ENCODE measurements at places on chromosomes 6 and 20. TPM values are rescaled to one million over a fixed set of nuclear protein-coding genes. Genes with fewer than 3 reads are reported as not detected.

DNA sequence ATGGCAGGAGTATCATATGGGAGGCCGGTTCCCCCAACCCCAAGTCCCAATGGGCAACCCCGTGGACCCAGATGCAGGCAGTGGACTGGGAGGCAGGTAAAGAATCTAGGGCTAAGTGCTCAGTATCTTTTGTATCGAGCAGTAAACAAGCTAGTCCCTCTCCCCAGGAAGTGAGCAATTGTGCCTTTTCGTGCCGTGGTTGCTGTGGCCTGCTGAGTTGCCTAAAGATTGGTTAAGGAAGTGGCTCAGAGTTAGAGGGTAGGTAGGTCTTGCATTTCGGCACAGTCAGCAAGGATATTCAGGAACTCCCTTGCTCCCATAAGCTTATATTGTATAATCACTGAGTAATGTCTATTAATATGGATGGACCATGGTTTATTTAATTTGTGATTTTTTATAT, 1.3 kb upstream of the DNAH8 start:
- DNase-seq: peak; percentile 77

The POPDC3 gene
- 1.8 TPM for total RNA-seq

GRCh38 chr20:48951041-48951440, 29.5 kb downstream of the ARFGEF2 start:
- DNase-seq: no peak

GRCh38 chr6:30857549-30857948, 26.8 kb upstream of the DDR1 start:
- DNase-seq: peak; percentile 17

The CPXM1 gene
- 1.2 TPM for total RNA-seq

- no peak for DNase-seq
These were observed 222.5 kb downstream of the GJA1 start for GRCh38 chr6:121657972-121658371.

- no peak for DNase-seq
These were observed 41.5 kb upstream of the GJA1 start for GRCh38 chr6:121393731-121394505.

GRCh38 chr6:121201105-121201504, 133.2 kb downstream of the TBC1D32 start:
- DNase-seq: no peak

- no peak for DNase-seq
These were observed 31.1 kb downstream of the PHACTR2 start for GRCh38 chr6:143708889-143709288.

GRCh38 chr6:10237298-10238038, 177.4 kb downstream of the TFAP2A start:
- DNase-seq: peak; percentile 98

DNA sequence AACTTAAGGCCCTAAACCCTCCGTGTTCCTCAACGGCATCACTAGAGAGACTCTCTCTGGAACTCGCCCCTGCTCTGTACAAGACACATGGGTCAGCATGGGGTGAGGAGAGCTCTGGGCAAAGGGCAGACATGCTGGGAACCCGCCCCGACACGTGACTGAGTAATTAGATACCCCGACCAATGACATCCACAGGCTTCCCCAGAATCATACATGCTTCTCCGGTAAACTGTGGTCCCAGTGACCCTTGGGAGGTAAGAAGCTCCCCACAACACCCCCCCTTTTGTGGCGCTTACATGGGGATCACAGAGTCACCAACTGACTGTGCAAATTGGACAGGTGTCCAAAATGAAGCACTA, 31.7 kb upstream of the RPS6KA2 start:
- no peak for DNase-seq

DNA sequence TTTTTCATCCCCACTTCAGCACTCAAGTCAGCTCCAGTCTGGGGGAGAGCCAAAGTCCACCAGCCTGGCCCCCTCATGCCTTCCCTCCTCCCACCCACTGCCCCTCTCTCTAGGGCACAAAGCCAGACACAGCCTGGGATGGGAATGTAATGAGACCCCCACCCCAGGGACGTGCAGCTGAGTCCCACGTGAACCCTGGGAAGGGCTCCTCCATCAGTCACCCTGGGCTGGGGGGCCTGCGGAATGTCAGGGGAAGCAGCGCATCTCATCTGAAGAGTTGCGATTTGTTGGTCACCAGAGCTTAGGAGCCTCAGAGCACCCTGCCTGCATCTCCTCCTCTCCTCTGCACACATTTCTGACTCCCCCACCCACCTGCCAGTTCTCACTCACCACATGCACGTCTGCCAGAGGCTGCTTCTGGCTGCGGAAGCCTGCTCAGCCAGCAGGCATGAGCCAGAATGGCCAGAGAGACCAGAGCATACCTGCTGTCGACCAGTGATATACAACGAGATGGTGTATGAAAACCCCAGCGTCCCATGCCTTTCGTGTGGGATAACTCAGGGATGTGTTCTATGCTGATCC, 167.1 kb upstream of the TOP1 start:
- no peak for DNase-seq

The EYA2 gene
- 27.0 TPM for total RNA-seq

GRCh38 chr20:60220706-60221105, 262.5 kb downstream of the CDH26 start:
- DNase-seq: no peak

DNA sequence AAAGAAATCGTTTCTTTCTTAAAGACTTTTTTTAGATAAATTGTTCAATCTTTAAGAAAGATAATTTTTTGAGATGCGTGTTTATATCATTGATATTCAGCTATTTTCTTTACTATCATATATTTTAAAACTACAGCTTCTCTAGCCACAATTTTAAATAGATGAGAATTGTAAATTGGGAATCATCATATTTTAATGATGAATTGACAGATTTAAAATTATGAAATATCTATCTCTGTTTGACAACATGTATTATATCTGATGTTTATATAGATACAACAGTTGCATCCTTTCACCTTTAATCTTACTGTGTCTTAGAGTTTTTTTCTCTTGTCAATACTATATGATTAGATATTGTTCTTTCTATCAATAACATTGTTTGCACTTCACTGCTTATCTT, 762.3 kb upstream of the GJE1 start:
- DNase-seq: no peak

DNA sequence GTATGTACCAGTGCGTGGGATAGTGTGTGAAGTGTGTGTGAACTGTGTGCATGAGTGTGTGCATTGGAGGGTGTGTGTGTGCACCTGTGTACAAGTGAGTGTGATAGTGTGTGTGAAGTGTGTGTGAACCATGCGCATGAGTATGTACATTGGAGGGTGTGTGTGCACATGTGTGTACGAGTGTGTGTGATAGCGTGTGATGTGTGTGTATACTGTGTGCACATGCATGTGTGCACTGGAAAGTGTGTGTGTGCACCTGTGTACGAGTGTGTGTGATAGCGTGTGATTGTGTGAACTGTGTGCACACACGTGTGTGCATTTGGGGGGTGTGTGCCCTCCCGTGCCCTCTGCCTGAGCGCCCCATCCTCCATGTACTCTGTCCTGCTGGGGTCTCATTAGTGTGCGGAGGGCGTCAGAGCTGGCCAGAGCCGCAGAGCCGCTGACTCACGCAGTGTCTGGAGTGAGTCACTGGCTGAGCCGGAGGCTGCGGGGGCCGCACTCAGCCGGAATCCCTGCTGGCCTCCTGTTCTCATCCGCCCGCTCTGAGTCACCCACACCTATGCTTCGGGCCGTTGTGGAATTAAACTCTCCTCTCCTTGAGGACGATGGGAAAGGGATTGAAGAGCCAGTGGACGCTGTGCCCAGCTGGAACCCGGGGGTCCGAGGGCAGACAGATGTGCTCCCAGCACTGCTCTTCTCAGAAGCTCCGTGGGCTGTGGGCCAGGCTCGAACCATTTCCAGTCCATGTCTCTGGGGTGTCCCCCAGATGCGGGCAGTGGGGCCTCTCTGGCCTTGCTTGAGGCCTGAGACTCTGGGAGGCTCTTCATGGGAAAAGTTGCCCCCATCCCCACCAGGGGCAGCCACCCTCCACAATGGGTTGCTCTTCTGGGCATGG, 27.3 kb upstream of the STX16 start:
- DNase-seq: peak; percentile 97

- DNase-seq: no peak
These were observed 897 bp downstream of the CD2AP start for GRCh38 chr6:47478233-47479139.

The RAB5IF gene
- 278 TPM for total RNA-seq

The COL11A2 gene
- 2.6 TPM for total RNA-seq

- no peak for DNase-seq
These were observed 15.4 kb upstream of the FBXO30 start for GRCh38 chr6:145829950-145830349.

GRCh38 chr20:25402583-25402982, 4.9 kb upstream of the GINS1 start:
- DNase-seq: no peak

The VSX1 gene
- total RNA-seq: not detected

The SLA2 gene
- total RNA-seq: not detected

DNA sequence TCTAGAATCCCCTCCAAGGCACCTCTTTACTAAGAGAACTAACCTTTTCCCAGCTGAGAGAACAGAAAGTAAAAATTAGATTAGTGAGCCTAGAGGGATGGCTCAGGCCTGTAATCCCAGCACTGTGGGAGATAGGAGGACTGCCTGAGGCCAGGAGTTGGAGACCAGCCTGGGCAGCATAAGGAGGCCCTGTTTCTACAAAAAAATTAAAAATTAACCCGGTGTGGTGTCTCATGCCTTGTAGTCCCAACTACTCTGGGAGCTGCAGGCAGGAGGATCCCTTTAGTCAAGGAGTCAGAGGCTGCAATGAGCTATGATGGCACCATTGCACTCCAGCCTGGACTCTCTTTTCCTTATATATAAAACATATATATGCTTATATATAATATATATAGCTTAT, 5.5 kb upstream of the OOEP start:
- no peak for DNase-seq

The ADGRF5 gene
- total RNA-seq: not detected

DNA sequence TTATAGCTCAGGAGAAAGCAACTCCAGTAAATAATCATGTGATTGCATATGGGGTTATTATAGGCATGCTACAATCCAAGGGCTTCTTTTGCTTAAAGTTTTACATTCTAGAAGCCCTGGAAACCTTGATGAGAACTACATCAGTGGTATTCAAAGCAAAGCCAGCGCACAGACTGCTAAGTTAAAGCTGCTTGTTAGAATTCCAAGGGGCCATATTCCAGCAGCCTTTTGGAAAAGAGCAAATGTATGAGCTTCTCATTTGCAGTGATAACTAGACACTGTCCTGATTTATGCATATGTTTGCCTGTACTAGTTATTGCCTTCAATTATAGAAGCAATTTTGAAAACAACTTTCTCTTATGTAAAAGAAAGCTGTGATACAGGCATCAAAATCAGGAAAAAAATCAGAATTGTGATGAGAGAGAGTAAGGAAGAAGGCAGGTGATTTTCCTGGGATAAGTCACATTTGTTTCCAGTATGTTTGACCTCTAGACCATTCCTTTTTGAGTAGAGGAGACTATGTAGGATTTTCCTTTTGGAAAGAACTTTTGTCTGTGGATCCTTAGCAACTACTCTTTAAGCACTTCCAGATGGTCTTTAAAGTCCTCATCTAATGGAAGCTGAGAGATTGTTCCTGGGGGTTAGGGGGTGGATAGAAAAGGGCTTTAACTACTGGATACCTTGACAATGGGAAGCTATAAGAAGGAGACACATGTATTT, 159.2 kb downstream of the PLCB4 start:
- no peak for DNase-seq

- no peak for DNase-seq
These were observed 56.7 kb upstream of the TNFRSF21 start for GRCh38 chr6:47366335-47366890.

GRCh38 chr20:18225632-18226031, 62.7 kb upstream of the ZNF133 start:
- peak; percentile 7 for DNase-seq

The PPP1R3G gene
- total RNA-seq: 0.16 TPM

DNA sequence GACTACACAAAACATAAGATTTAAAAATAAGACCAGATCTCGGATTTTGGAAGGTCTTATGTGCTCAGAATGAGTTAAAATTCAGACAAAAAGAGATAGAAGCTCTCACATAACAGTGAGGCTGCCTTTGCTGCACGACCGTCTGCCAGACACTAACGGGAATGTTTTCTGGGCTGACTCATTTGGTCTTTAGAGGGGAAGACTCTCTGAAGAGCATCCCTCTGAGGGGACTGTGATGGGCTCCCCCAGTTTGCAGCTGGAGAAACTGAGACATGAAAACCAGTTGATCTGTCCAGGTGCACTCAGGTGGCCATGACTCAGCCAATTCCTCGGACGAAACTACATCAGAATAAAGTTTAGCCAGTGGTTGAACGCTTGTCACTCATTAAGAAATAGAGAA, 153.9 kb downstream of the RNASET2 start:
- no peak for DNase-seq

The FERMT1 gene
- 1.5 TPM for total RNA-seq

GRCh38 chr6:148934539-148934938, 187.7 kb downstream of the UST start:
- peak; percentile 73 for DNase-seq

GRCh38 chr20:7765221-7765620, 175.0 kb downstream of the HAO1 start:
- no peak for DNase-seq

GRCh38 chr20:3846740-3847428, at the start of gene MAVS:
MAVS (plus strand) TSS chr20:3846834; CDS start chr20:3854625, 7,791 bp downstream.
- DNase-seq: peak; percentile 79

GRCh38 chr6:87971605-87972262, 75.9 kb upstream of the SPACA1 start:
- no peak for DNase-seq

DNA sequence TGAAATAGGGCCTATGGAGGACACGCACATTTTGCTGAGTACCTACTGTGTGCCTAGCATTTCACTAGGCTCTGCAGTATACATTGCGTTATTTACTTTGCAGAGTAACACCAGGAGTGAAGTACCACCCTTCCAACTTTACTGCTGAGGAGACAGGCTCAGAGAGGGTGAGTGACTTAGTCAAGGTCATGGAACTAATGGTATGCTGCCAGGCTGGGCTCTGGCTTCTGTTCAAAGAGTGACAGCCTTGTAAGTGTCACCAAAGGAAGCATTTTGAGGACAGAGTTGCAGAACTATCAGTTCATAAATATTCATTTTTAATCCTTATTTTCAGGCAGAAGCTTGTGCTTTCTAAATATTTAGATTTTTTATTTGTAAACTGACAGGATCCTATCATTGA, 754.9 kb upstream of the CHD6 start:
- DNase-seq: no peak

Data from MG63 (cell line).